Activated T-helper 17 cell treated with anti-CD3 and anti-CD28 coated beads, Interleukin-2, amount 50 U/mL, for 72 hours (primary cell): ENCODE measurements at places on chromosomes 6 and 20. TPM values are rescaled to one million over a fixed set of nuclear protein-coding genes. Genes with fewer than 3 reads are reported as not detected.

Gene BMP2
- not detected for total RNA-seq

Gene DNAH8
- 0.09 TPM for total RNA-seq

Gene CALHM5
- total RNA-seq: not detected

Gene MCCD1
- total RNA-seq: not detected

Gene NKX2-4
- total RNA-seq: not detected

Gene FOXA2
- total RNA-seq: not detected

Gene TNFRSF6B
- total RNA-seq: not detected

Gene CST4
- total RNA-seq: not detected

Gene PRKN
- total RNA-seq: 0.84 TPM

Gene RSPO3
- total RNA-seq: not detected

Gene CST2
- not detected for total RNA-seq

Gene KIAA1755
- total RNA-seq: not detected

Gene CLIC5
- 10.7 TPM for total RNA-seq

Gene DDX27
- total RNA-seq: 56.3 TPM

Gene PHACTR3
- not detected for total RNA-seq

Gene PNPLA1
- not detected for total RNA-seq

Gene ALDH8A1
- total RNA-seq: 1.2 TPM

Gene WFDC5
- total RNA-seq: 5.4 TPM

Gene TBP
- 25.6 TPM for total RNA-seq

Gene PRICKLE4
- not detected for total RNA-seq
